ENCODE measurements at places on chromosomes 7 and 10.

DNA sequence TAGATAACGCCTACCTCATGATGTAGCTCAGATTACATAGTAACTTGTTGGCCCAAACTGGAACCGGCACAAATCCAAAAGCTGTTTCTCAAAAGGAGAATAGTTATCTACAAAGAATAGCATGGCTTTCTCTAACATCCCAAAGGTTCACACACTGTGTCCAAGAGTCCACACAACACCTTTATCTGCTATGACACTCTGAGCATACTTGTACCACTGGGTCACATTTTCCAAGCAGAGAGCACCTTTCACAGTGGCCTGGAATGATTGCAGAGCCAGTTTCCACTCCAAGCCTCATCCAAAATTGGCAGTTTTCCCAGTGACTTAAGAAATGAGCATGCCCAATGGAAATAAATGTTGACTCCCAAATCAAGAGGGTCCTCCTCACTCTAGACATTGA, 155.3 kb downstream of the VWC2 start:
- DNase-seq, result no peak

- no peak for DNase-seq
Observed at GRCh38 chr10:78964952-78965633, 103.7 kb upstream of the ZMIZ1 start.

DNA sequence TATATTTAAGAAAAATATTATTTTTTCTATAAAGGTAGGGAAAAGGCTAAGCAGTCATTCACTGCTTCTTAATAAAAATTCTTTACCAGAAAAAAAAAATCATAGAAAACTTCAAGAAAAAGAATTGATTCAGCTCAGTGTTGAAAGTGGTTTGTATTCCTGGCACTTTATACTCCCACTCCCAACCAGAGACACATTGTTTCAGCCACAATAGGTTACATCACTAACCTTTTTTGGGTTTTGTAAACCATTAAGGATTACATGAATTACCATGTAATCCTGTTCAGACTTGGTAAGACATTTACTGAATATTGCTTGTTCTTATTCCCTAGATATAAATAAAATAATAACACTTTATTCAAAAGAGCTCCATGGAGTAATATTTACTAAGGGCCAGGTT, 46.6 kb downstream of the MINPP1 start:
- no peak for DNase-seq

GRCh38 chr10:17682236-17682946, 38.4 kb downstream of the STAM start:
- no peak for DNase-seq

GRCh38 chr7:146720195-146720594, 603.6 kb downstream of the CNTNAP2 start:
- no peak for DNase-seq

DNA sequence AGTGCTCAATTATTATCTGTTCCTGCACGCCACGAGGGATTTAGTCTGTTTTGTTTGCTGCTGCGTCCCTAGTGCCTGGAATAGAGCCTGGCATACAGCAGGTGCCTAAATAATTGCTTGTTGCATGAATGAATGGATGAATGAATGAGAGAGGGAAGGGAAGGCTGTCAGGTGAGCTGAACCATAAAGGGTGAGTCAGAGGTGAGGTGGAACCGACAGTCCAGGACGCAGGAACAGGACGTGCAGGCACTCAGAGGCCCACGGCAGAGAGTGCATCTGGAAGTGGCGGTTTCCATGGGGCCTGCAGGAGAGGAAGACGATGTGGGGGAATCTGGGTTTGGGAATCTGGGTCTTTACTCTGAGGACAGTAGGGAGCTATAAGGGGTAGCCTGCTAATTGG, 17.7 kb upstream of the PPIF start:
- DNase-seq, result no peak
